CMK (cell line): ENCODE measurements at places on chromosomes 5 and 9.

DNA sequence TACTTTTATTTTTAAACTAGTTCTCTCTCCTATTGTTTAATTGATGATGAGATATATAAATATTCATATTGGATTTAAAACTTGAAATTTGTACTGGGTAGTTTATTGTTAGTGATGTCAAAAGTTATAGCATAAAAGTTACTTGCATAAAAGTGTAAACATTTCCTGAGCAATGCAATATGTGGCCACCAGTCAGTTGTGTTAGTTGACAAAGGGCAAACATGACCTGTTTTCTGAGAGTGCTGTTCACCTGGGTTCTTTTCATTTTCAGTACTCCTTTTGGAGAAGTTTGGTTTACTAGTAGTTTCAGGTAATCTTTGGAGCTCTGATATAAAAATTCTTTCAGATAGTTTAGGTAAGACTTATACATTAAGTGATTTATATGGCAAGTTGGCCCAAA is 69.4 kb downstream of the COMMD10 start:
- DNase-seq, result no peak

- DNase-seq, result no peak
These were observed 13.6 kb downstream of the AHRR start for GRCh38 chr5:334903-335739.

DNA sequence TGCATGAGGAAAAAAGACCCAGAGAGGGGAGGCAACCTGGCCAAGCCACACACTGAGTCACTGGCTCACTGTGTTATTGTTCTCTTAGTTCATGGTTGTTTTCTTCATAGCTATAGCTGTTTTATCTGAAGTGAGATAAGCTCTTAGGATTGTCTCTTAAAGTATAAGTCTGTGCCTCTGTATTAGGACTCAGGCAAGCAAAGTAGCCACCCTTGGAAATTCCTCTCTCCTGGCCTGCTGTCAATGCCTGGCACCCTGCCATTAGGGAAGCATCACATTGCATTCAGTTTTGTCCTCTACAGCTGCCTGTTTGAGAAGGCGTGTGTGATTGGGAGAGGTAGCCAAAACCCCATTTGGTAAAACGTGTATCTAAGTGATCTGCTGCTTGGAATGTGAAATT is 147.4 kb upstream of the GLRA1 start:
- DNase-seq, result no peak

- no peak for DNase-seq
These were observed 65.0 kb downstream of the PKD2L2 start for GRCh38 chr5:137954131-137954879.

DNA sequence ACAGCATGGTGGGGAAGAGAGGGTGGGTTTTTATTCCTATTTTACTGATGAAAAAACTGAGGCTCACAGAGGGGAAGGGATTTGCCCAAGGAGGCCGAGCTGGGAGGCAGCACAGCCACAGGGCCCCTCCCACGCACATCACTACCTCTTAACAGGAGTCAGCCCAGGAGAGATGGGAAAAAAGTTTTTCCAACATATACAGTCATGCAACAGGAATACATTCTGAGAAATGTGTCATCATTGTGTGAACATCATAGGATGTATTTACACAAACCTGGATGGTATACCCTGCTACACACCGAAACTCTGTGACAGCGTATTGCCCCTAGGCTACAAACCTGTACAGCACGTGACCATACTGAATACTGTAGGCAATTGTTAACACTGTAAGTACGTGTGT is 11.6 kb downstream of the TRAF1 start:
- DNase-seq, result no peak

- DNase-seq, result no peak
These were observed 105.7 kb upstream of the ADAMTSL1 start for GRCh38 chr9:18368206-18368605.

GRCh38 chr9:33185858-33186257 is 18.7 kb upstream of the B4GALT1 start:
- DNase-seq, result no peak

- no peak for DNase-seq
These were observed 121.7 kb downstream of the PTTG1 start for GRCh38 chr5:160543395-160543794.

DNA sequence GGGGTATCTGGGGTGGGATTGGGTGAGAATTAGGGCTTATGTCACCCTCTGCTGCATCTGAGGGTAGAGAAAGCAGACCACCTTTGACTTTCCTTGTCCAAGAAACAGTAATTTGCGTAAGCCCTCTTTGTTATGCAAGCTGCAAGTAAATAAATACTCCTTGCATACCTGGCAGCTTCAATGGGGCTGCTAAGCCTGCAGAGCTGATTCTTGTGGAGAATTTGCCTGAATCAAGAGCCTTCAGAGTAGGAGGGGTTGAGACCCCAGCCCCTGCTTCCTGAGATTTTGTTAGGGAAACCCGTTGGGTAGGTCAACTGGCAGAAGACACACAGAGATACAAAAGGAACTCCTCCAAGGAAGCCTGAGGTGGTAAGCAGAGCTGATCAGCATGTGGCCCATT is 515.1 kb downstream of the DMAC1 start:
- DNase-seq, result no peak

GRCh38 chr9:715300-715699 is 126.2 kb upstream of the DMRT1 start:
- no peak for DNase-seq

DNA sequence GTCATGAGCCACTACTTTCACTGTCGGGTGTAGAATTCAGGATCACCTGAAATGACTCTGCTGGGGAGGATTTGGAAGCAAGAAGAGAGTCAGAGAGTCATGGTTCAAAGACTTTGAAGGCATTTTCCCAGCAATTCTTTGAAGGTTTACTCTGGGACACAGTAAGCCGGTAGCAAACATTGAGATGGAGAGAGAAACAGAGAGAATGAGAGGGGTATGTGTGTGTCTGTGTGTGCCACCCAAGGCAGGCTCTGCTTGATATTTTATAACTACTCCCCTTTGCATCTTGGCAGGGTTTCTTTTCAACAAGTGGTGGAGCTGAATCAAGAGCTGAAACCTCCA is 89.8 kb downstream of the ANKRD55 start:
- no peak for DNase-seq

GRCh38 chr5:179758955-179759354 is 26.3 kb downstream of the MAML1 start:
- no peak for DNase-seq

DNA sequence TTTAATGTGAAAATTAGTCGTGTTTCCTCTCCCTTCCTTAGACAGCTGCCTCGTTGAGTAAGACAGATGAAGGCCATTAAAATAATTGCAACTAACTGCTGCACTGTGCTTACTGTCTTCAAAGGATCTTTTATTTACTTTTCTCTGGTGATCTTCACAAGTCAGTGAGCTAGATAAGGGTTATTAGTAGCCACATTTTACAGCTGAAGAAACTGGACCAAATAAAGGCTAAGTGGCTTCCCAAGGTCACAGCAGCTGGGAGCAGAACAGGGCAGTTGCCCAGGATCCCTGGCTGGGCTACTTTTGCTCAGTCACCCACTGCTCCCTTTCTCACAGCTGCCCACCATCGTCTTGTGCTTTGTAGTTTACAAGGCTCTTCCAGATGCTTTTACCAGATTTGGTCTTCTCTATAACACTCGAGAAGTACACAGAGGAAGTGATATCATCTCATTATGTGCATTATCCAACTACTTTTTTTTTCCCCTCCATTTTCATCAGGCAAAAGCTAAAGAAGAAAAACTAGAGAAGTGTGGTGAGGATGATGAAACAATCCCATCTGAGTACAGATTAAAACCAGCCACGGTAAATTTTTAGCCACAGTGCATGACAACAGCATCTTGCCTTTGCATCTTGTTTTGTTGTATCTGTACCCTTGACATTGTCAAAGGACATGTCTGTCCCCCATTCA is 61.8 kb downstream of the ERAP1 start:
- DNase-seq, result no peak

- DNase-seq, result no peak
These were observed 110.6 kb downstream of the HTR4 start for GRCh38 chr5:148543727-148544126.

DNA sequence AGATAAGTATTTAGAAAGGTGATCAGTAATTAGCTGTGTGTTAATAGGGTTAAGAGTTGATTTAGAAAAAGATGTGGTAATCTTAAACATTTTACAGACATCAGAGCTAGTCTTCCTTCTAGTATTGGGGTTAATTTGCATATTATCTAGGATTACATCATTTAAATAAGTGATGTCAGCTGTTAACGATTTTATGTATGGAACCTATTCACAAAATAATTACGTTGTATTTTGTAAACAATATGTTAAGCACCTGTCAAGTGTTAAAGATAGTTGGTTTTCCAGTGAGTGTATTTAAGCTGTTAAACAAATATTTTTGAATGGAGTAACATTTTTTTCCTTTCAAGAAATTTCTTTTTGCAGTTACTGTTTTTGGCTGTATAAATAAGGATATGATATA is 2.2 kb downstream of the DCP2 start:
- DNase-seq, result no peak

DNA sequence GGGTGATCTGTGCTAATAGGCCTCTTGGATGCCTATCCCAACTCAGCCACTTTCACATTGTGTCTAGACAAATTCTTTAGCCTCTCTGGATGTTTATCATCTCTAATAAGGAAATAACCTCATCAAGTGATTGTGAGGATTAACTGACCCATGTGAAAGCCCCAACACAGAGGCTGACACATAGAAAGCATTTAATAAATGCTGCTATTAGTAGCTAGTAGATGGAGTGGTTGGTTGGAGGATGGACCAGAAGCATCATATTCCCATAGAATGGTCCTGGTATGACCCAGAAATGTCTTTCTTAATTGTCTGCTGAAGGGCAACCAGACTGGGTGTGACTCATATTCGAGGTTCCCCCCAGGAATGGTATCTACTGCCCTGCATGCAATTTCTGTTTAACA is 124.4 kb downstream of the PIK3R1 start:
- no peak for DNase-seq

DNA sequence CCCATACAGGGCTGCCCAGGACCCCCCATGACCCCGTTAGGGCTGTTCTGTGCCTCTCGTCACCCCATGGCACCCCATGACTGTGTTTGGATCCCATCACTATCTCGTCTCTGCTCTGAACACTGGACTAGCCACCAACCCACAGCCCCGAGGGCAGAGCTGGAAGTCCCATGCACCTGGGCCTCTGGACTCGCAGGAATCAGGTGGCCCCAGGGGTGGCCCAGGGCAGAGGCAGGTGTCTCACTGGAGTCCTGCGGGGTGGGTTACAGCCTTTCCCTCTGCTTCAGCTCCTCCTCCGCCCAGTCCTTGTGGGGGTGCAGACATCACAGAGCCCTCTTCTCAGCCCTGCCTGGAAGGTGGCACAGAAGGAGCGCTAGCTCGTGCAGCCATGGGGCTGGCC is 79.7 kb downstream of the COL5A1 start:
- DNase-seq, result no peak

- no peak for DNase-seq
These were observed 290.8 kb downstream of the MED10 start for GRCh38 chr5:6087576-6087975.

DNA sequence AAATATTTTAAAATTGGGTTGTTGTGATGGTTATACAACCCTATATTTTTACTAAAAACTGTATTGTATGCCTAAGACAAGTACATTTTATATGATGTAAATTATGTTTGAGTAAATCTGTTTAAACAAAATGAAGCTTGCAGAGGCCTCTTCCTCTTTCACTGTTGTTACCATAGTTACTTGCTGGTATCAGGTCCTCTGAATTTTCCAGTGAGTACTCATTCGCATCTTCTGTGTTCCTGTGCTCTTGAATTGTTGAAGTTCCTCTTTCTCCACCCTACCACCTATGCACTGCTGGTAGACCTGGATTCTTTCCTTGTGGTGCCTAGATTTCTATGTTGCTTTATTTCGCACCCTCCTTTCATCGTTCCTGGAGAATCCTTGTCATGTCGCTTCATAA is 938.5 kb upstream of the ACO1 start:
- no peak for DNase-seq

- DNase-seq, result no peak
These were observed 26.9 kb downstream of the TICAM2 start for GRCh38 chr5:115575167-115576070.

DNA sequence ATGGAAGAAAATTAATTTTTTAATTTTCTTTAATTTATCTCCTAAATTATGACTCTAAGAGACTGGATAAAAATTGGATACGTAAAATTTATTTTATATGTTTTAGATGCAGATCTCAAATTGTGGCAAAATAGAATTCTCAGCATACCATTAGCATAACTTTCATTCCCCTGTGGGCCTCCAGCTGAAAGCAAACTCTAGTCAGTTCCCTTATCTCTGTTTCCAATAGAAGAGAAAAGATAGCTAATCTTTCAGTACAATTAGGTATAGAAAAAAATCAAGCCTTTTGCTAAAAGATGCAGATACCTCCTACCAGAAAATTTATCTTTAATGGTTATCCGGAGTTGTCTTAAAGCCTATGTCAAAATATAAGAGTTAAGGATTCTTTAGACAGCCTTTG is 1530.6 kb downstream of the EFNA5 start:
- no peak for DNase-seq

GRCh38 chr5:36395260-36395659 is 93.6 kb upstream of the RANBP3L start:
- DNase-seq, result no peak

DNA sequence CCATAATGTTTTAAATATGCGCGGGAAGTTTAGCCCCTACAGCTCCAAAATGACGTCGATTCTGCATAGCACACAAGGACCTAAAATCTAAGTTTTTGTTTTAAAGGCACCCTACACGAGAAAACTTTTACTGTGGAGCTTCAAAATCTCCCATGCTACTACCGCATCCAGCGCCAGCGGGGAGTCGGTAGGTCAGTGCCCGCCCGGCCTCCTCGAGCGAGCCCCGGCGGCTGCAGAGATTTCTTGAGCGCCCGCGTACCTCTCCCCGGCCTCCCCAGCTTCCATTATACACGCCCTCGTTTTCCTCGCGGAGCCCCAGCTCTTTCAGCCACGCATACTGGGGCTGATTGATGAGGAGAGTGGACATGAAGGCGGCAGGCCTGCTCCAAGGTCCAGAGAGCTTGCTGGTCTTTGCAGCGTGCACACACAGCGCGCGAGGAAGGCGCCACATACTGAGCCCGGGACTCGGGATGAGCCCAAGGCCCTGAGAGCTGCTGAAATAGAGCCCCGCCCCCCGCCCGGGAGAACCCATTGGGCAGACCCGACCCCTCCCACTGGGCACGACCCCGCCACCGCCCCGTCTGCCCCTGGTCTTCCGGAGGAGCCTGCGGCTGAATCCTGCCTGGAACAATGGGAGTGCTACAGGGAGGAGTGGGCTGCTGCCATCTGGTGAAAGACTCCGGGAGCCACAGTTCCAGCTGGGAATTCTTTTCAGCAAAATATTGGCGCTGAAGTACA is at the start of gene ALDH7A1:
Gene ALDH7A1 (minus strand): TSS at position 472 of the 738 bp plus-strand sequence. CDS start 21 bp downstream, at position 451.
- peak; percentile 43 for DNase-seq
